ENCODE measurements at places on chromosomes 1 and 21.

DNA sequence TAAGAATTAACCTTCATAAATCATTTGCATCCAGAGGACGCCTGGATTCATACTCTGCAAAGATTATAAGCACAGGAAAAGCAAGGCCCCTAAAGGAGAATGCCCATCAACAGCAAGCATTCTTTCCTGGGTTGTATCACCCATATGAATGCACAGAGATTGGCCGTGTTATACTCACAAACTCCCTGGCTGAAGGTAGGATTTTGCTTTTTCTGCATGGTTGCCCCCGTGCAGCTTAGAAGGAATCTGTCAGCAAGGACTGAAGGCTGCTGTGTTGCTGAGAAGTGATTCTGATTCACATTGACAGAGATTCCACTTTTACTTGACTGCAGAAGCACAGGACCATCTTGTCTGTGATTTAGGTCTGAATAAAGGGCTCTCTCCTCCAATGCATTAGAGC lies 283.0 kb downstream of the LRRIQ3 start:
- no peak for DNase-seq

DNA sequence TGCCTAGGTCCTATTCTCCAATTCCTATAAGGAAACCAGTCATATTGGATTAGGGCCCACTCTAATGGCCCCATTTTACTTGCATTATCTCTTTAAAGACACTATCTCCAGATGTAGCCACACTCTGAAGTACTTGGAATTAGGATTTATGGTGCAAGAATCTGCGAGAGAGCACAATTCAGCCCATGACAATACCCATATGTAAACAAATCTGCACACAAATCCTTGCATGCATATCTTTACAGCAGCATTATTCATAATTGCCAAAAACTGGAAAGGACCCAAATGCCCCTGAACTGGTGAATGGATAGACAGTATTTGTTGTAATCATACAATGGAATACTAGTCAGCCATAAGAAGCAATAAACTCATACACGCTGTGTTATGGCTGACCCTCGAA lies 229.8 kb upstream of the ADAMTS5 start:
- no peak for DNase-seq

DNA sequence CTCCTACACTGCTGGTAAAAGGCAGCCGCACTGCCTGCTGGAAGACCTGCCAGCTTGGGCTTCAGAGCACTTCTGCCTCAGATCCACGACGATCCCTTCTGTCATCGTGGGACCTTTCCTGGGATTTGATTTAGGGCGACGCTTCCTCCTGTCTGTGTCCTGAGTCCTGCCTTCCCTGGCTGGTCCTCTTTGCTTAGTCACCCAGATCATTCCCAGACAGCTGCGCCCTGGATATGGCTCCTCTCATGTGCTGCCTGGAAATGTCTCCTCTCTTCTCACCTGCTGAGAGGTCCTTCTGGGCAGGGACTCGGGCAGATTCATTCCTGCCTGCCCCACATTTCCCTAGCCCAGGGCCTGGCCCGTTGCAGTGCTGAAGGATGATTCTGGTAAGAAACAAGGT lies 72.4 kb upstream of the POU3F1 start:
- DNase-seq = no peak

- no peak for DNase-seq
Measured at GRCh38 chr1:41416081-41416480, 54.8 kb downstream of the FOXO6 start.

GRCh38 chr1:19240673-19241538 lies 10.4 kb downstream of the EMC1 start:
- peak; percentile 27 for DNase-seq

DNA sequence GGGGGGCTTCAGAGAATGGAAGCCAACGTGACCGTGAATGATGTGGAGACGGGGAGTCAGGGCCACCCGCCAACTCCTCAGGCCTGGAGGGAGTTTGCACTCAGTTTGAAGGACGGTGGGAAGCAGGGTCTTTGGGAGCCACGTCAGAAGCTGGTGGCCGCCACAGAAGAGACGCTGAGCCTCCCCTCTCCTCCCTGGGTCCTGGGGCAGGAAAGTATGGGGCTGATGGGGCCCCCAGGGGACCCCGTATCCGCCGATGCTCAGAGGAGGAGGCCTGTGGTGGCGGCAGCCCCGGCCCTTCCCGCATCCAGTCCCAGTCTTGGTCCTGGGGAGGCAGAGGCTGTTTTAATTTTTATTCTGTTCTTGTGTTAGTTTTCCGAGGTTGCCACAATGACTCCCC lies 188.6 kb upstream of the C1orf174 start:
- no peak for DNase-seq

GRCh38 chr1:184627007-184627341 lies 127.7 kb downstream of the EDEM3 start:
- DNase-seq = no peak

DNA sequence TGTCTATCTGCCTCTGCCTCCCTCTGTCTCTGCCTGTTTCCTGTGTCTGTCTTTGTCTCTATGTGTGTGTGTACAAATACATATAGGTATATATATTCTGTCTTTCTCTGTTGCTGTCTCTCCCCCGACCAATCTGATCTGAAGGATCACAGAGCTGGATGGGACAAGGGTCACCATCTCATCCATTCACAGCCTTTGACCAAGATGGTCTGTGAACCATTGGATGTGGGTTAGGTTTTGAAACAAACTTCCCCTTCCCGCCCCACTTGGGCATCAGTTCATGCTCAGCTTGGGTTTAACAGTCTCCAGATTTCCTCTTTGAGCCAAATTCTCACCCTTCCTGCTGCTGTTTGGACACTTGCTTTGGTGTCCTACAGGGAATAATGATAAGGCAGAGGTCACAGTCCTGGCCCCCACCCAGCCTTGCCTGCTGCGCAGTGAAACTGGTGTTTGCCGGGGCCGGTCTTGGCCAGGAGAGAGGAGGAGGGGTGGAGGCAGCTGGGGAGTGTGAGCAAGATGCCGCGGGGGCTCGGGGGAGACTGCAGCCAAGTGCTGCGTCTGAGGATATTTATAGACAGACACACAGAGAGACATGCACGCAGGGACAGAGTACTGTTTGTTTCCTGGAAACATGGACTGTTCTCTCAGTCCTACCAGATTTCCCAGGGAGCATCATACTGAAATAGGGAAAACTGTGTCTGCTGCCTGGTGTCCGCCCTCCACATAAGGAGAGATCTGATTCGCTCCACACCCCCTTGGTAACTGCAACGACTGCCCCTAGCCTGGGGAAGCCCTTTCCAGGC lies 27.0 kb upstream of the BTG2 start:
- peak; percentile 82 for DNase-seq

DNA sequence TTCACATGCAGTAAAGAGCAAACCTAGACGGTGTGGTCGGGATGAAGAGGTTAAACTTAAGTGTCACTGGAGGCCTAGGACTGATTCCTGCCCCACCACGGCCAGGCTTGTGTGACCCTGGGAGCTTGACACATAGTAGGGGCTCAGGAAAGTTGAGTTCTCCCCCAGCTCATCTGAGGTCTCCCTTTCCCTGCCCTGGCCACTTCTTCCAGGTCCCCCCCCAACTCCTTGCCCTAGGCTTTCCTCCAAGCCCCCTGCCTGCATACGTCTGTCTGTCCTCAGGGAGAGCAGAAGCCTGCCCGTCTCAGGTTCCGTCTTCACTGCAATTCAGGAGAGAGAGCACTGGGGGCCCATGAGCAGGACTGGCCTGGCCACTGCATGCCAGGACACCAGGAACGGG lies 225.8 kb downstream of the PTPRU start:
- DNase-seq = no peak

DNA sequence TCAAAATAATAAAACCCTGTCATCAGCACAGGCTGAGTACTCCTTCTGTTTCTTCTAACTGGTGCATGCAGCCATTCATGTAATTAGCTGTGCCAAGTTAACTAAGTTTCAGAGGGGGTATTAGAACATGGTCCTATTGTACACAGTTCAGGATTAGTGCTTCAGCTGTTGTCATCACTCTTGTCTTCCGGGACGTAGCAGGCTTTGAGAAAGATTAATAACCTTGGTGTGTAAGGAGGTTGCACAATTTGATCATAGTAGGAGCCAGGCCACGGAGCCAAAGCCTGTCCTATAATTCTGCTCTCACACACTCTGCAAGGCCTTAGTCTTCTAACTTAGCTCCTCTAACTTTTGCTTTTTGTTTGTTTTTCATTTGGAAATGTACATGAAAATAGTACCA lies 44.7 kb downstream of the PTGFRN start:
- no peak for DNase-seq

DNA sequence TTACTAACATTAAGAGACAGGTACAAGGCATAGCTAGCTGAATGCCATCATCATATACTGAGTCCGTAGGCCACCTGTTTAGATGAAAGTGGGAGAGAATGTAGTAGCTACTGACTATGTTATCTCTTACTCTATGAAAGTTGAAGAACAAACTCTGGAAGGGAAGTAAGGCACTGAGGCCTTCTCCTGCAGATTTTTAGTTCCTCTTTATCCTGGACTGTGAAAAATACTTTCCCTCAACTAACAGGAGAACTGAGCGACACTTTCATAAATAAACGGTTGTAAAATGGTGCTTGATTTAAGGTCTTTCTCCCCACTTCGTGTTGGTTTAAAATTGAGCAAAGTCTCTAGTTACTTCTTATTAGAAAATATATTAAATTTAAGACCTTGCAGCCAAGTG lies 101.9 kb downstream of the FNBP1L start:
- DNase-seq = no peak

- DNase-seq = no peak
Measured at GRCh38 chr1:31759298-31760023, 4.7 kb downstream of the ADGRB2 start.

- DNase-seq = no peak
Measured at GRCh38 chr21:27807596-27807995, 840.7 kb upstream of the ADAMTS5 start.

DNA sequence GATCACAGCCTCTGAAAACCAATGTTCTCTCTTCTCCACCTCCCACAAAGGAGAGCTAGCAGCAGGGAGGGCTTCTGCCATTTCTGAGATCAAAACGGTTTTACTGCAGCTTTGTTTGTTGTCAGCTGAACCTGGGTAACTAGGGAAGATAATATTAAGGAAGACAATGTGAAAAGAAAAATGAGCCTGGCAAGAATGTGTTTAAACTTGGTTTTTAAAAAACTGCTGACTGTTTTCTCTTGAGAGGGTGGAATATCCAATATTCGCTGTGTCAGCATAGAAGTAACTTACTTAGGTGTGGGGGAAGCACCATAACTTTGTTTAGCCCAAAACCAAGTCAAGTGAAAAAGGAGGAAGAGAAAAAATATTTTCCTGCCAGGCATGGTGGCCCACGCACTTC lies 35.8 kb upstream of the TDRD10 start:
- no peak for DNase-seq

DNA sequence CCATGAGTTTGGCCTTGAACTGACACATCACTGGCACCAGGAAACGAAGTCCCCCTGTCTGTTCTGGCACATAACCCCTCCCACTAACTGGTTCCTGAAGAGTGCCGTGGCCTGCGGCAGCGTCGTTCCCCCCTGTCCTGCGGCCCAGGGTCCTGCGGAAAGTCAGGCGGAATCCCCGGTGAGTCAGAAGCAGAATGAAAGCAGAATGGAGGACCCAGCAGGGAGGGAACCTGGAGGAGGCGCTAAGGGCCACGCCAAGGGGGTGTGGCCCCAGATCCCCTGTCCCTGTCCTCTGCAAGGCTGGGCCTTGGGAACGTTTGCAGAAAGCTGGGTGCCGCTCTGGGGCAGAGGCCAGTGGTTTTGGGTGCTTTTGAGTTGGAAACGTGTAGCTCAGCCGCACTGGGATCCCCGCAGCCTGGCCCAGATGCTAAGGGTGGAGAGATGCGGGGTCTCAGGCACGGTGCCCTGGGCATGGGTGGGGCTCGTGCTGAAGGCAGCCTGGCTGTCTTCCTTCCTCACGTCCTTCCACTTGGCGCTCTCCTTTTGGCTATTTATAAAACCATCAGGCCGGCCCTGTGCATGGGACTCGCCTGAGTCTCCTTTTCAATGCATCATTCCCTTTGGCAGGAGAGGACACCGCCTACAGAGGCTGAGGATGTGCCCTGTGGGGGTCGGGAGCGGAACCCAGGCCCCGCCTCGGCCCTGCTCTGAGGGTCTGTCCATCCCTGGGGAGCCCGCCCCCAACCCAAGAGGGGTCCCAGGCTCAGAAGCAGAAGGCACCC lies 36.2 kb downstream of the TP73 start:
- DNase-seq = no peak

- DNase-seq = no peak
Measured at GRCh38 chr1:19477284-19478249, 7.8 kb downstream of the CAPZB start.

GRCh38 chr1:86229405-86229975 lies 72.9 kb upstream of the COL24A1 start:
- no peak for DNase-seq

GRCh38 chr1:46219551-46220520 lies 16.7 kb downstream of the LURAP1 start:
- DNase-seq = peak; percentile 41

DNA sequence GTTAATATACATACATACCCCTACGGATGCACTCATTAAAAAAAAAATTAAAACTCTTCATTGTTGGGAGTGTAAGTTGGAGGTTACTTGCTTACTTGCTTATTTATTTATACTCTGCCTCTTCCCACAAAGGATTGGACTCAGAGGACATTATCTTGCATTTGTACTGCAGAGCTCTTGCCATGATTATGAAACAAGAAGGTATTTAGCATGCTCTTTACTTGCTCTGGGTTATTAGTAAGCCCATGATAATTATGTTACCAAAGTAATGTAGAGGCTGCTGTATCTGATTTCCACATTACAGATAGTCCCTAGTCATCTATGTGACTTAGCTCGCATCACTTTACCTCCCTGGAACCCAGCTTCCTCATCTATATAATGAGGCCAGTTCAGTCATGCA lies 355.1 kb upstream of the PTBP2 start:
- DNase-seq = no peak

DNA sequence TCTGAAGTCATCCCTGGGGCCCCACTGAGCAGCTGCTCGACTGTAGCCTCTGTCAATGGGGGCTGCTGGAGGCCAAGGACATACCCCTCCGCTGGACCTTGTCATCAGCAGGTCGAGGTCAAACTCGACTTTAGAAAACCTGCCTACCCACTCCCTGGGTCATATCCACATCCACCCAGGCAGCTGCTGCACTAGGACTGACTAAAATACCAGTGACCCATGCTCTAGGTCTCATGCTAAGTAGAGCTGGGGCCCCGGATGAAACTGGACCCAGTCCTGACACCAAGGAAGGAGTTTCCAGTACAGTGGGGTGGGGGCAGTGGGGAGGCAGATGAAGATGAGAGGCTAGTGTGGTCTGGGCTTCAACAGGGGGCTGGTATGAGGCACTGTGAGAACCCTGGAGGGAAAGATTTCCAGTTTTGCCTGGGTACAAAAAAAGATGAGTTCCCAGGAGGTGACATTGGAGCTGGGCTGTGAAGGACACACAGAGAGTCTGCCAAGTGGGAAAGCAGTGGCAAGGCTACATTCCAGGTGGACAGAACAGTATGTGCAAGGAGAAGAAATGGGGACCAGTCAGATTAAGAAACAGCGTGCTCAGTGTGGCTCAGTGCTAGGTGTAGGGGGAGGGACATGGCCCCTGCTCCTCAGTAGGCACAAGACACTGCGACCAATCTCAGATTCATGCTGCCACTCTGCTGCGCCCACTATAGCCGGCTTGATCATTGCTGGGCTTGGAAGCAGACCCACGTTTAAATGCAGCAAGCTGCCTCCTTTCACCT lies 12.4 kb downstream of the SLC2A1 start:
- no peak for DNase-seq
